ENCODE measurements at places on chromosomes 2 and 18.

GRCh38 chr2:44559108-44559507 lies 197.4 kb downstream of the CAMKMT start:
- DNase-seq: no peak

- no peak for DNase-seq
Measured at GRCh38 chr2:162297925-162298552, 20.4 kb downstream of the IFIH1 start.

DNA sequence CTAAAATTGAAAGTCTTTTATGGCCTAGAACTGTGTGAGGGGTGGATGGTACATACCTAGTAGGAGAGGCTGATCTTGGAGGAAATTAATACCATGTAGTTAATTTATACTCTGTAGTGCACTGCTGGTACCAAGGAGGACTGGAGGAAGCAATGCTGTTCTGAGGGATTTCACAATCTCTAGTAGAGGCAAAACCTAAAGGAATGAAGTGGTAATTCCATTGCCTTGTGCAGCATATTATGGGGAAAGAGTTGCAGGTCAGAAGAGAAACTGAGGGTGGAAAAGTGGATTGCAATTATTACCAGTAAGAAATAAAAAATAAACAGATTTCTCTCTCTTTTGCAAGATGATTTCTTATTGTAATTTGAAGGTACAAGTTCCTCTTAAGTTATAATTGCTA lies 2.2 kb downstream of the ABI2 start:
- DNase-seq: no peak

DNA sequence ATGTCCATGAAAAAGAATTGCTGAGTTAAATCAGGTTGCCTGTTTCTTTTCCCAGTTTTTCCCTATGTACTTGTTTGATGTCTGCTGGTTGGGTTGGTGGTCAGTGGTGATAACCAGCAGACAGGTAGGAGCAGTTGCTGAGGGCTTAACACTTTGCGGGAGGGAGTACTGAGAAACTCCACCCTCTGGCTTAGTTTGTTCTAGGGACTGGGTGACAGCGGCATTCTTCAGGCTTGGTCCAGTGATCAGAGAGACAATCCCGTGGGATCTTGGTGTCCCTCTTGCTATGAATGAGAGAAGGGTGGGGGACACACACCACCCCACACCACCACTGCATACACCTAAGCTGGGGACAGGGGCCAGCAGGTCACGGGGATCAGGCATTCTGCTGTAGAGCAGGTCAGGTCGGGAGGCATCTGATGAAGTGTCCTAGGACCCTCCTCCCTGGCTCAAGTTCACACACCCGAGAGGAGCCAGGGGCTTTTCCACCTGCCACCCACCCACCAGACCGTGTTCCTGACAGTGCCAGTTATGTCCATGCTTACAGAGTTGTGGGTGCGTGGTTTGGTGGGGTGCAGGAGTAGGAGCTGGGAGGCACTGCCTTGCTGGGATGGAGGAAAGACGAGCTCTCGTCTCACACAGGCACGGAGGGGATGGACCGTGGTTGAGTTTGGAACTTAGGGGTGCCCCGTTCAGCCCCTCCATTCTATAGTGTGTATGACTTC lies 21.3 kb upstream of the ALLC start:
- no peak for DNase-seq

- no peak for DNase-seq
Measured at GRCh38 chr2:44889096-44889495, 52.4 kb upstream of the SIX3 start.

- no peak for DNase-seq
Measured at GRCh38 chr2:17035010-17035409, 369.4 kb upstream of the CYRIA start.

- DNase-seq: no peak
Measured at GRCh38 chr18:13530879-13531387, 195.4 kb downstream of the FAM210A start.

DNA sequence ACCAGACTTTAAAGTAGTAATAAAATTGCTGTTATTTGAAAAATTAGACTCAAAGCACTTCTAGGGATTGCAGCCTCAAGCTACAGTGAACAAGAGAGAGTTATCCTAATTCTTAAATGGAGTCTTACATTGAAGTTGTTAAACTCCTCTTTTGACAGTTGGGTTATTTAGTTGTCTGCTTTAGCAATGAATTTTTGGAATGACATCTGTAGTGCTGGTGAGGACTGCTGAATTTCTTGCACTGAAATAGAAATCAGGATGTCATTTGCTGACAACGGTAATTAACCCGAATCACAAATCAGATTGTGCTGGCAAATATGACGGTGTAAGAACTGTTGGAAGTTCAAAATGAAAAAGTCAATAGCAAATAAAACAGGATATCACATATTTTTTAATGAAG lies 78.0 kb upstream of the LYPD6B start:
- no peak for DNase-seq

DNA sequence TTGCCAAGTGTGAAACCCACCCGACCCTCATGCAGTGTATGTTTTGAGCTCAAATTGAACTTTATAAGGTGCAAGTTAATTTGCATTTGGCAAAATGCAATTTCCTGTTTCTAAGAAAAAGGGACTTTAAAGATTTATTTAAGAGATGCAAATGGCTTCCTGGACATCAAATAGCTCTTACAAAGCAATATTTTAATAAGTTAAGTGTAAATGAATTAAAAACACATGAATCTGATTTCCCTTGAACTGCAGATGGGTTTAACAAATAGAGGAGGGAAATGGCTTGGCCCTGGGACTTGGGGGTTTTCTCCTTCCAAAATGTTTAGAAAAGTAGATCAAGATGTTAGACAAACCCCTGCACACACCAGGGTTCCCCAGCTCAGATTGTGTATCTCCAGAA lies 116.0 kb downstream of the EN1 start:
- no peak for DNase-seq

DNA sequence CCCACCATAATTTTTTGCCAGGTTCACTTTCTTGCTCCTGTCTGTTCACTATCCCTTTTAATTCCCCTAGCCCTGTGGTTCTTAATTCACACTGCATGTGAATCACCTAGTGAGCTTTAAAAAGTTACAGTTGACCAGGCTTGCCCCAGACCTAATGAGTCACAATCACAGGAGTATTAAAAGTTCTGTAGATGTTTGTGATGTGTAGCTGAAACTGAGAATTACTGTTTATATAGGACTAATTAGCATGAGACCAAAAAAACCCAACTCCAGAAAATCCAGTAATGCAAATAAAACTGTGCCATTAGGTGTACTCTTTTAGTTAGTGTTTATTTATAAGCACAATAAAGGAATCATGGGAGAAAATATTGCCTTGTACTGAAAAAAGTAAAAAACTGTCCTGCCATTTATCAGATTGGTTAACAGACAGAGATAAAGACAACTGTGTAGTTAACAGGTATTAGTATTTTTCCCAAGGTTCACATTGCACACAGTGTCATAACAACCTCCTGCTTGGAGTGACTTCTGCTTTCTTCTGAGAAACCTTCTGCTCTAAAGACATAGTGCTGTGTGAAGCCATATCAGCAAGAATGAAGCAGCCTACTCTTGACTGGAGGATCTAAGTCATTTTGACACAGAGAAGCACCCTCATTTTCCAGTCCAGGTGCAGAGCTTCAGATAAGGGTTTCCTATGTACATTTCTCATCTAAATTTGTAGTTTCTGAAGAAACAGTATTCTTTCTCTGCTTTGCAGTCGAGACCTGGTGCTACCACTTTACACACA lies 39.0 kb downstream of the VAPA start:
- DNase-seq: no peak

GRCh38 chr2:173892341-173892740 lies 72.8 kb downstream of the SP3 start:
- no peak for DNase-seq

DNA sequence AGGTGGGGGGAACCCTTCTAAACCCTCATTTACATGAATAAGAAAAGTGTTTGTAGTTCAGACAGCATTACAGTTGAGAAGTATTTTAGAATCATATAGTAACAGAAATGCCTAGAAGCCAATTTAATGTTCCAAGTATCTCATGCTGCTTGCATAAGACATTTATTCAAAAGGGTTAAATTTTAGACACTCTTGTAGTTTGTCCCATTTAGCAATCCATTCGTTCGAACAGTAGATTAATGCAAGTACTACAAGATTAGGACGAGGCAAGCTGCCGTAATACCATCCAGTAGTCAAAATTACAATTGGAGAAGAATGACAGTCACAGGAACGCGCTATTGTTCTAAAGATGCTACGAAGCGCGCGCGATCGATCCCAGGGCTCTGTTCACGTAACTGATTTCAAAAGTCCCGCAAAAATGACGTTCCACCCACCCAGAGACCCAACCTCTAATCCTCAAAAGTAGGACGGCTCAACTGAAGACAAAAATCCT lies 1.2 kb downstream of the TMEM237 start:
- DNase-seq: peak; percentile 59

DNA sequence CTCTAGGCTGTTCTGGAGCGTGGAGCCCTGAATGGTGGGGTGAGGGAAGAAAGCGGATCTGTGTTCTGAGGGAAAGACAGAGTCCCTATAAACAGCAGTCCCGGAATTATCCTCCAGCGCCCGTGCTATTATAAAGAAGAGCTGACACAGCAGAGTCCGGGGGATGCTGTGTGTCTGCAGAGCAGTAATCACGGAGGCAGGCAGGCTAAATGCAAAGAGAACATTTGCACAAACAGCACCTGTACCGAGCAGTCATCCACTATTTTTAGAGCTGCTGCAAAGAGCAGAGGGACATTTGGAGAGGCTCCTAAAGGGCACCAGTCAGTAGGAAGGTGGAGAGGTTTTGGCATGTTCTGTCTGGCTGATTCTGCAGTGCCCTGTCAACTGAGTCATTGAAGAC lies 293.8 kb upstream of the SLC14A2 start:
- DNase-seq: no peak

DNA sequence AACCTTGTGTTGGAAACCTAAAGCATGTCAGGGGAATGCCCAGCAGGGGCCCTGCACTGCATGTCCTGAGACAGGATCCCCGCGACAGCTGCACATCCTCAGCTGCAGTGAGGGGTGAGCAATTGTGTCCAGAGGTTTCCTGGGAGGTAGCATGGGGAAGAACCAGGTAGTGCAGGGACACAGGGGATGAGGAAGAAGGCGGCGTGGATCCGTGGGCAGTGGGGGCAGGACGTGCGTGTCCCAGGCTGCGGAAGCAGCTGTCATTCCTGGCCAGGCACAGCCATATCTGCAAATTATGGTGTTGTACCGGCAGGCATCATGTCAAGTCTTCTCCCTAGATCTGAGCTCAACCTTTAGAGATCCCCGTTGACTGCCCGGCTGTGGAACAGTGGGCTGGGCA lies 238.2 kb upstream of the MYT1L start:
- no peak for DNase-seq

- DNase-seq: no peak
Measured at GRCh38 chr18:44557616-44558151, 123.0 kb upstream of the SETBP1 start.

- peak; percentile 49 for DNase-seq
Measured at GRCh38 chr2:105782646-105783045, 37.9 kb downstream of the NCK2 start.

DNA sequence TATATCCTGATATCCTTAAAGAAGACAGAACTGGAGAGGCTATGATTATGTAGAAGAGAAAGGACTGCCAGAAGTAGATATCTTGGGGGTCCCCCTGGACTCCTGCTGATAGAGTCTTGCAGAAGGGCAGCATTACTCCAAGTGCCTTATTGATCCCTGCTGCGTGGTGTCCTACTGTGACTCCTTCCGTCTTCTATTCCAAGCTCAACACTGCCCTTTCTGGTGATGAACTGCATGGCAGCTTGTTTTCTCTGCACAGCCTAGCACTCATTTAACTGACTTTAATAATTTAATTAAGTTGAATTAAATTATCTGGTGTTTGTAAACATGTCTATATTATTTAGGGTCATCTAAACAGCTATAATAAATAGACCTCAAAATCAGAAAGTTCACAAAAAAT lies 194.1 kb upstream of the DSEL start:
- DNase-seq: no peak

GRCh38 chr2:240595381-240596079 lies 9.0 kb downstream of the CAPN10 start:
- DNase-seq: no peak

GRCh38 chr2:201174687-201175086 lies 8.3 kb upstream of the CASP10 start:
- no peak for DNase-seq

- no peak for DNase-seq
Measured at GRCh38 chr2:14884651-14885050, 252.1 kb downstream of the LRATD1 start.

DNA sequence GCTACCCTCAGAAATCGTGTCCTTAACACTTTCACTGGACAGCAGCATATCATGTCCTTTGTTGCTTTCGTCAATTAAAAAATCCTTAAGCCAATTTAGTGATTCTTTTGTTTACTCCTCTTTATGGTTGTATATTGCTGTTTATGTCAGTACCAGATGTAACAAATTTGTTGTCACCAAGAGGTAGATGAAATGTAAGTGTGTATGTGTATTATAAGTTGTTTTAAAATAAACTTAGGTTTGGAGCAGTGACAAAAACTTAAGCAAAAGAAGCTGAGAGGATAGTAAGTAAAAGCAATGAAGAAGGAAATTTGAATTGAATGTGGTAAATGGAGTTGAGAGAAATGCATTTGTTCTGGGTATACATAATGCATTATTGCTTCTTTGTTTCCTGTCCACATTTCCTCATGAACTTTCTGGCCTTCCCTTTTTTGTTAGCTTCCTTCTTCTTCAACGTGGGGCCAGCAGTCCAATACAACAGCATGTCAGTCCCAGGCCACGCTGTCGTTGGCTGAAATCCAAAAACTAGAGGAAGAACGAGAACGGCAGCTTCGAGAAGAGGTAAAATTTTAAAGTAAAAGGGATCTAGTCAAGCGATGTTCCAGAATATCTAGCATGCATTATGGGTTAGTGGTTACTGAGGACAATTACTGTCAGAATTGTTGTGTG lies 30.5 kb upstream of the SNORC start:
- no peak for DNase-seq

- no peak for DNase-seq
Measured at GRCh38 chr18:57422313-57422872, 12.8 kb upstream of the ONECUT2 start.

GRCh38 chr2:129056309-129056958 lies 737.8 kb upstream of the HS6ST1 start:
- no peak for DNase-seq

DNA sequence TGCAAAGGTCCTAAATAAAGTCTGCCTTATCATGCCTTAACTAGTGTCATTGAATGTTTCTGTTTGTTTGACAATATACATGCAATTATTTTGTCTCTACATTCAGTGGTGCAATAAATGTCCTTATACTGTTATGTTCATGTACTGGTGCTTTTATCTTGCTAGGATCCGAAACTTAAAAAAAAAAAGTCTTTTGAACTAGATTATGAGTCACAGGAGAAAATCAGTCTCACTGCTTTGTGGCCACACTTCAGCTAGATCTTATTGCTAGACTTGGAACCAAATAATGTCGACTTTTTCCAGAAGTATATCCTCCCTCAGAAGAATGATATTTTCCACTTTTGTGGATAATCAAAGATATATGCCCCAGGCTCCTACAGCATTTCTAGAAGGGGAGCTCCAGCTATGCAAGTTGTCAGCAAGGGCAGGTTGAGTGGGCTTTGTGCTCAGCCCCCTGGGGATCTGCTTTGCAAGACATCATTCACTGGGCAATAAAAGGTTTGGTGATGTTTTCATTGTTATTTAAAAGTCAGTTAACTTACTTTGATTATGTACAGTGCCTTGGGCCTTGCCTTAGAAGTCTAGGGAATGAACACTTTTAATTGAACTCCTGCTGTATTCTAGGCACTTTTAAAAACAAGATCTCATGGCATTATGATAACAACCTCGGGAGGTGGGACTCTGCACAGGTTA lies 157.1 kb upstream of the LRRTM1 start:
- DNase-seq: no peak
